ENCODE measurements at places on chromosomes 1 and 21.

- DNase-seq = no peak
These were observed 75.2 kb downstream of the CDC42BPA start for GRCh38 chr1:227242811-227243682.

DNA sequence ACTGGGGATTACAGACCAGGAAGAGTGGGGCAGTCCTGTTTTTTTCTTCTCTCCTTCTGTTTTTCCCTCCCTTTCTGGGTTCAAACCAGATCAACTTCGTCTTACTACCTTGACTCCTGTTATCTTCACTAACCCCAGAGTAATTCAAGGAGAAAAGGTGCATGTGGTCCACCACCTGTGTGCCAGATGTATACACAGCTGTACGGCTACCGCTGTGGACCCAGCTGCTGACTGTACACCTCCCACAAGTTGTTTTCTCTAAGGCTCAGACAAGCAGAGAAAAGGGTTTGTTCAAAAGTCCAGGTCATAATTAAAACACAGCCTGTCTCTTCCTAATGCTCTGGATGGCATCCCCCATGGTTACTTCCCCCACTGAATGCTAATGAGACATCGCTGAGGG lies 102.1 kb downstream of the LMX1A start:
- no peak for DNase-seq

DNA sequence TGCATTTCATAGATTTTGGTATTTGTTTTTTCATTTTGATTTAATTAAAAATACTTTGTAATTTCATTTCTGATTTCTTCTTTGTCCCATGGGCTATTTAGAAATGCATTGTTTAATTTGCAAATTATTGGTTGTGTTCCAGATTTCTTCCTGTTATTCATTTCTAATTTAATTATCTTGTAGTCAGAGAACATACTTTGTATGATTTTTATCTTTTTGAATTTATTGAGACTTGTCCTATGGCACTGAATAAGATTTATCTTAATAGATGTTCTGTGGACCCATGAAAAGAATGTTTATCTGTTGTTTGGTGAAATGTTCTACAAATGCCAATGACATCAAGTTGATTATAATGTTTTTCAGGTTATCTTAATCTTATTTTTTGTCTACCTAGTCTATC lies 16.1 kb upstream of the TRABD2B start:
- DNase-seq = no peak

- no peak for DNase-seq
These were observed 338.5 kb downstream of the KCTD3 start for GRCh38 chr1:215905493-215906115.
